D341Med (cell line): ENCODE measurements at places on chromosomes 11 and 22.

DNA sequence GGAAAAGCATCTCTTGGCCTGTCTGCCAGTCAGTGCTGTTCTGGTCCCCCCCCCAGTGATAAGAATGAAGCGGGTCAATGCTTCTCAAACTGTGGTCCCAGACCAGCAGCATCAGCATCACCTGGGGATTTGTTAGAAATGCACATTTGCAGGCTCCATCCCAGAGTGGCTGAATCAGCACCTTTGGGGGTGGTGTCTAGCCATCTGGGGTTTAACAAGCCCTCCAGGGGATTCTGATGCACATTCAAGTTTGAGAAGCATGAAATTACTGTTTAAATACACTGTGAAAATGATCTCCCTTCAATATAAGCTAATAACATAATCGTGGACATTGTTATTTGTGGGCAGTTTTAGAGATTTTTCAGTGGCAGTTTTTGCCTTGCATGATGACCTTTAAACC is 133.5 kb downstream of the MYO18B start:
- no peak for DNase-seq

- no peak for DNase-seq
Observed at GRCh38 chr11:83793310-83793709, 507.1 kb upstream of the CCDC90B start.

DNA sequence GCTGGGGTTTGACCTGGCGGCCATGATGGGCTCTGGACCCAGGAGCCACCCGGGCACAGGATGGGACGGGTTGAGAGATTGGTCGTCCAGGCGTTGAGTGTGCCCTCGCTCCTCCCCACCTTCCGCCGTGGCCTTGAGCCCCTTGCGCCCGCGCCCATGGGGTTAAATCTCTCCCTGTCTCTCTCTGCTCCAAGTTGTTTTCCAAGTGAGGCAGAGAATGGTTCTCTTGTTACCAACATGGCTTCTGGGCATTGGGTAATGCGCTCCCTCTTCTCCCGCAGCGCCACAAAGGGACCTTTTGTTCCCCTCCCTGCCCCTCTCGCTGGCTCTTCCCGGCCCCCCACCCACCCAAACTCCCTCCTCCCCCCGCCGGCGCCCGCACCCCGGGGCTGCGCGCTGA is 18.8 kb upstream of the PICK1 start:
- no peak for DNase-seq

- no peak for DNase-seq
Observed at GRCh38 chr11:125881291-125881690, 6.2 kb upstream of the HYLS1 start.

- no peak for DNase-seq
Observed at GRCh38 chr11:85767246-85767945, 43.5 kb downstream of the SYTL2 start.

- no peak for DNase-seq
Observed at GRCh38 chr11:73414977-73415651, 38.9 kb downstream of the RELT start.

DNA sequence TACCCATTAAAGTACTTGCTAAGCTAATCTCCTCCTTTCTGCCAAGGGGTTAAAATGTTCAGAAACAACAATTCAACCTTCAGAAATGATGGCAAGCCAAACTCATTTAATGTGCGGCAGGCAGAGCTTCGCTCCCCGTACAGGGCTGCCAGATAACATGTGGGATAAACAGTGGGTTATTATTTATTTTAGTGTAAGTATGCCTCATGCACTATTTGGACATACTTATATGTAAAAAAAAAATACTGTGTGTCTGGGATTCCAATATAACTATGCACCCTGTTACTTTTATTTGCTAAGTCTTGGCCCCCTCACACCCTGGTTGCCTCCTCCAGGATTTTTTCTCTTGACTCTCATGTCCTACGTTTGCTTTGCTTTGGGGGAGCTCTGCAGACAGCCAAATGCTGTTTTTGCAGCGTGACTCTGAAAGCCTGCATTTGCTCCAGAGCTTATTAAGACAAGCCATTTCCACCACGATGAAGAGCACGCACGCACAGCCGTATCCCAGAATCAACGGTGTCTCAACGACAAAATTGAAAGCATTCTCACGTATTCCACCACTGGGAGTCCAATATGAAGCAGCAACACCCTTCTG is 86.5 kb upstream of the SHANK2 start:
- no peak for DNase-seq

GRCh38 chr22:43256569-43256968 is 69.6 kb upstream of the TTLL12 start:
- DNase-seq = no peak

GRCh38 chr11:126443120-126443519 is 87.6 kb downstream of the ST3GAL4 start:
- no peak for DNase-seq

- no peak for DNase-seq
Observed at GRCh38 chr11:44793350-44794090, 66.8 kb downstream of the TSPAN18 start.

- DNase-seq = no peak
Observed at GRCh38 chr11:114052160-114052559, 7.4 kb upstream of the ZBTB16 start.

GRCh38 chr11:97048481-97048880 is 658.7 kb downstream of the JRKL start:
- DNase-seq = no peak

DNA sequence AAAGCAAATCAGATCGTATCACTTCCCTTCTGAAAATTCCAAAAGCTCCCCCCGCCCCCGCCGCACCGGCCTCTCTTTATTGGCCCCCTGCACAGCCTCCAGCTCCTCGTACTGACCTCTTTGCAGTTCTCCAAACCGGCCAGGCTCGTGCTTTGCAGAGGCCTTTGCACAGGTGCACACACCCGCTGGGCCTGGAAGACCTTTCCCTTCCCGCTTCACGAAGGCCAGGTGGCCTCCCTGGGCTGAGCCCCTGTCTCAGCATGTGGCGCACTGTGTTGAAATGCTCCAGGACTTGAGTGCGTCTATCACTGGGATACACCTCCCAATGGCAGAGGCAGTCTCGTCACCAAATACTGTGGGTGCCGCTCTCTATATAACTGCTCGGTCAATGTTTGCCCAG is 13.2 kb upstream of the ADA2 start:
- no peak for DNase-seq
